Activated T-cell treated with anti-CD3 and anti-CD28 coated beads, Interleukin-2, amount 50 U/mL, for 72 hours (primary cell): ENCODE measurements at places on chromosomes 3 and 15. TPM values are rescaled to one million over a fixed set of nuclear protein-coding genes. Genes with fewer than 3 reads are reported as not detected.

The IL16 gene
- total RNA-seq, result 63.2 TPM

The ARHGAP11A gene
- 132 TPM for total RNA-seq

The OR5K1 gene
- not detected for total RNA-seq

The BNC1 gene
- total RNA-seq, result not detected

The ALPK3 gene
- total RNA-seq, result 0.46 TPM

The GUCA1C gene
- not detected for total RNA-seq

The ECE2 gene
- total RNA-seq, result not detected

The PDZRN3 gene
- not detected for total RNA-seq

The STAC gene
- total RNA-seq, result not detected

The MED12L gene
- 4.4 TPM for total RNA-seq

The TBC1D21 gene
- total RNA-seq, result not detected

The TRIM42 gene
- not detected for total RNA-seq
